ENCODE measurements at places on chromosomes 7 and 10.

GRCh38 chr7:88281749-88282148 is 24.9 kb downstream of the STEAP4 start:
- no peak for DNase-seq

GRCh38 chr7:25353732-25354131 is 125.4 kb upstream of the NPVF start:
- DNase-seq: no peak

GRCh38 chr7:75861636-75862035 is 17.2 kb upstream of the RHBDD2 start:
- DNase-seq: no peak

GRCh38 chr10:84335516-84335915 is 7.1 kb downstream of the CCSER2 start:
- DNase-seq: no peak
